Type B pancreatic cell (in vitro differentiated cells): ENCODE measurements at places on chromosomes 7 and 10. TPM values are rescaled to one million over a fixed set of nuclear protein-coding genes. Genes with fewer than 3 reads are reported as not detected.

Gene HOXA7
- 3.2 and 6.2 TPM in 2 replicates for total RNA-seq

Gene CRTAC1
- 3.6 and 5.3 TPM in 2 replicates for total RNA-seq

Gene FFAR4
- 0.70 and 1.2 TPM in 2 replicates for total RNA-seq

Gene CALCR
- total RNA-seq = 0.10 and 0.12 TPM in 2 replicates

Gene DENND11
- total RNA-seq = 17.3 and 19.8 TPM in 2 replicates

Gene RPEL1
- not detected in 2 replicates for total RNA-seq

Gene CALHM1
- total RNA-seq = 0.17 TPM in 1 of 2 replicates, not detected in the other

Gene TDRD1
- total RNA-seq = not detected in 2 replicates

Gene UPK3B
- total RNA-seq = 10.7 and 11.2 TPM in 2 replicates

Gene AQP1
- 1.7 and 6.0 TPM in 2 replicates for total RNA-seq

Gene OR2A1
- 0.38 TPM in 1 of 2 replicates, not detected in the other for total RNA-seq

Gene FKBP6
- total RNA-seq = not detected in 2 replicates

Gene JAKMIP3
- total RNA-seq = 0.10 and 0.19 TPM in 2 replicates

Gene PTF1A
- total RNA-seq = 0.51 and 1.4 TPM in 2 replicates

Gene TSPAN13
- 65.1 and 99.5 TPM in 2 replicates for total RNA-seq

Gene NPC1L1
- 8.8 and 11.0 TPM in 2 replicates for total RNA-seq

Gene MDFIC
- total RNA-seq = 20.2 and 20.7 TPM in 2 replicates

Gene GFRA1
- total RNA-seq = 11.9 and 45.6 TPM in 2 replicates

Gene ZNF467
- 16.7 and 17.6 TPM in 2 replicates for total RNA-seq

Gene WIPF3
- 1.7 TPM in 2 replicates for total RNA-seq

Gene LIPJ
- 0.12 and 0.29 TPM in 2 replicates for total RNA-seq
